ENCODE measurements at places on chromosomes 7 and 10.

- no peak for DNase-seq
Observed at GRCh38 chr7:153188630-153189029, 429.1 kb downstream of the ACTR3B start.

DNA sequence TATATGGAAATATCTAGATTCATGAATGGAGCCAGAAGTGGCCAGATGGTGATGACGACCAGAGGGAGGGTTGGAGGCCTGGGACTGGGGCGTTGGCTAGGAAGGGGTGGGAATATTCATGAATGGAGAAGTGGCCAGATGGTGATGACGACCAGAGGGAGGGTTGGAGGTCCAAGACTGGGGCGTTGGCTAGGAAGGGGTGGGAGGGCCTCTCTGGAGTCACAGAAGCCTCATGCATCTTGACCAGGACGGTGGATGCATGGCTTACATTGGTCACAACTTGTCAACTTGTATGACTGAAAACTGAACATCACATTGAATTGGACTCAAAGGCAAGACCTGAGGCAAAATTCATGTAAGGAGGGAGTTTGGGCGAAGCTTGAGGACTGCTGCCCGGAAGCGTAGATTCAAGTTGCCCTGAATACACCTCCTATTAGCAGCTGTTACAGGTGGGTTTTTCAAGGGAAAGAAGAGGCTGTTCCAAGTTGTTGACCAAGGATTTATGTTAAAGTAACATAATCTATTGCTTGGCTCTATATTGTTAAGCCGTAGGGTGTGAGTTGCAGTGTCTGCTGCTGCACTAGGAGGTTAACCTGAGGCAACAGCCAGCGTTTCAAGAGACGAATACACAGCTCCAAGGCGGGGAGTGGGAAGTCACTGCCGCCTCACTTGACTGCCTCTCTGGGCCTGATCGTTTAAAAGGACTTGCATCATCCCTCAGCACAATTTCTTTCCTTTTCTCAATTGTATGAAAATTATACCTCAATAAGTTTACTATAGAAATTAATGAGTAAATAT, 55.1 kb upstream of the FAM20C start:
- DNase-seq, result no peak

GRCh38 chr10:80413271-80413996, 5.1 kb downstream of the PRXL2A start:
- DNase-seq, result no peak

DNA sequence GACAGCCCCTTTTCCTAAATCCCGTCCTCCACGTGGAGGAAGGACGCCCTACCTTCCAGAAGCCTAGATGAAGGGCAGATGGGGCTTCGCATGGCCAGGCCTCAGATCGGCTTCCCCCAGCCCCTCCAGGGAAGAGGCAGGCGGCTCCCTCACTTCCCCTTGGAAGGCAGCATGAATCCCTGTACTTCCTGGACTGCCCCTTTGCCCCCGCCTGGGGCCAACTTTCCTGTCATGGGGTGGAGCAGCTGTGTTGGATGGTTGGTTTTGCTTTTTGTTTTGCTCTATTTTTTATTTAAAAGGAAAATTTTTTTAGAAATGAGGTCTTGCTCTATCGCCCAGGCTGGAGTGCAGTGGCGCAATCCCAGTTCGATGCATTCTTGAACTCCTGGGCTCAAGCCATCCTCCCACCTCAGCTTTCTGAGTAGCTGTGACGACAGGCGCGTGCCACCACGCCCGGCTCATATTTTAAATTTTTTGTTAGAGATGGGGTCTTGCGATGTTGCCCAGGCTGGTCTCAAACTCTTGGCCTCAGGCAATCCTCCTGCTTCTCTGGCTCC, 27.2 kb downstream of the GTF2IRD1 start:
- no peak for DNase-seq

- DNase-seq, result no peak
Observed at GRCh38 chr10:98300526-98301229, 32.7 kb upstream of the LOXL4 start.

- no peak for DNase-seq
Observed at GRCh38 chr10:53754596-53755250, 982.1 kb upstream of the MBL2 start.

DNA sequence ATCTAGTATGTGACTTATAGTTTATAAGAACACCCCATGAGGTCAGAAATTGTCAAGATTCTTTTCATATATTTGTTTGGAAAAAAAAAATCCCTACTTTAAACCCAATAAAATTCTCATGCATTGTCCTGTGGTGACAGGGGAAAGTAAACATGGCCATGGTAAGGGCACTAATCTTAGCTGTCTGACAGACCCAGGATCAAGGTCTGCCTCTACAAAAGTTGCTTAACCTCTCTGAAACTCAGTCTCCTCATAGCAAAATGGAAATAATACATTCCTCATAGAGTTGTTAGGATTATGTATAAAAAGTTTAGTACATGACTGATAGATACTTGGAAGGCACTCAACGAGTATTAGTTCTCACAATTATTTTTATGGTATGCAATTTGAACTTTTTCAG, 22.3 kb upstream of the AKAP9 start:
- DNase-seq, result no peak

- no peak for DNase-seq
Observed at GRCh38 chr10:109996766-109997171, 11.0 kb upstream of the ADD3 start.
